ENCODE measurements at places on chromosomes 6 and 20.
A peak's percentile ranks its signal among the peaks of the same experiment; 100 is the strongest.

GRCh38 chr20:37053230-37053950, 42.4 kb downstream of the RBL1 start:
- no peak for DNase-seq

- peak; percentile 68 for DNase-seq
Observed at GRCh38 chr20:45592574-45593189, 13.6 kb upstream of the WFDC8 start.

DNA sequence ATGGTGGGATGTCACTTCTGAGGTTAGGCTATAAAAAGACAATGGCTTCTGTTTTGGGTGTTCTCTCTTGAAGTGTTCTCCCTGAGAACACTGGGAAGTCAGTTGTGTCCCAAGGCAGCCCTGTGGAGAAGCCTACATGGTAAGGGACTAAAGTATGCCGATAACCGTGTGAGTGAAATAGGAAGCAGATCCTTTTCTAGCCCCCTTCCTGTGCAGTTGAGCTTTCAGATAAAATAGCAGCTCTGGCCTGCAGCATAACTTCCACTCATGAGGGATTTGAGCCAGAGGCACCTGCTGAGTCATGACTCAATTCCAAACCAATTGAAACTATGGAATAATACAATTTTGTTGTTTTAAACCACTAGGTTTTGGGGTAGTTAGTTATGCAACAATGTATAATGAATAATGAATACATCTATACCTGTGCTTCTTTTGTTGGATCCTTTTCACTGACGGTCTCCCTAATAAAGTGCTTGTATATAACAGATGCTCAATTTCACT, 241.6 kb downstream of the TFAP2B start:
- DNase-seq: no peak

- DNase-seq: no peak
Observed at GRCh38 chr6:14147891-14148290, 30.3 kb downstream of the CD83 start.

- no peak for DNase-seq
Observed at GRCh38 chr6:123888771-123889513, 85.3 kb downstream of the NKAIN2 start.

DNA sequence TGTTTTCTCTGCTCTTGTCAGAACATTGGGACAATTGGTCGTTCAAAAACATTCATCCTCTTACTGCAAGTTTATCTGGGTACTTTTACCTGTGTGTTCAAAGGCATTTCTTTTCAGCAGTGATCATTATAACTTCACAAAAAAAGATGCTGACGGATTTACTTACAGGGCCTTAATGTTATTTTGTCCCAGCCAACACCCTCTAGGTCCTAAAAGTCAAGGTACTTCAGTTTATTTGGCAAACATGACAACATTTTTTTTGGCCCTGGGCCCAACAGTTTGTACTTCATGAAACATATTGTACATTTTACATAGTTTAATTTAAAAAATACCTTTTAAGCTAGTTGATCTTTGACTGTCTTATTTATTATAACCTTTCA, 241.2 kb upstream of the TAB2 start:
- DNase-seq: no peak

DNA sequence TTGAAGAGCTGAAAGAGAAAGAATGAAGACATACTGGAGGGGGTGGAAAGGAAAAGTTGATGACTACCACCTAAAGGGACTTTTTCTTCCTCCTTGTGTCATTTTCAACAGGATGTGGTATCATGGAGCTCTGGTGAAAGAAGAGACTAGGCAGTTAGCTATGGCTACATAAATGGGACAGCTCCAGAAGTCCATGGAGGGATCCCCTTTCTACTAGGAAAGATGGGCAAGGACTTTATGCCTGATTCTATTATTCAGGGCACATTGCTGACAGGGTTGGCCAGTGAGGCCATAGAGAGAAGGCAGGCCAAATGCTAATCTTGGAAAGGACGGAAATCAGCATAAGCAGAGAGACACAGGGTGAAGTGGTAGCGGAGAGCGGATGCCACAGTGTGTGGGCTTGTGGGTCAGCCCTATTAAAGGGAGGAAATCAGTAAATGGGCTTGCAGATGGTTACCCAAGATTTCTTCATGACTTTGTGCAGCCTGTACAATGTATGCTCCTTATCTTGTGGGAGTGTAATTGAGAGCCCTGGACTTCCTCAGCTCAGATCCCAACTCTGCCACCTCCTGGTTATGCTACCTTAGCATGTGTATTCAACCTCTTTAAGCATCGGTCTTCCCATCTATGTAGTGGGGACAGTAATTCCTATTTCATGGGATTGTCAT, 77.4 kb upstream of the TMEM170B start:
- no peak for DNase-seq

GRCh38 chr6:44255871-44256774, 1.2 kb downstream of the SLC35B2 start:
- DNase-seq: no peak

DNA sequence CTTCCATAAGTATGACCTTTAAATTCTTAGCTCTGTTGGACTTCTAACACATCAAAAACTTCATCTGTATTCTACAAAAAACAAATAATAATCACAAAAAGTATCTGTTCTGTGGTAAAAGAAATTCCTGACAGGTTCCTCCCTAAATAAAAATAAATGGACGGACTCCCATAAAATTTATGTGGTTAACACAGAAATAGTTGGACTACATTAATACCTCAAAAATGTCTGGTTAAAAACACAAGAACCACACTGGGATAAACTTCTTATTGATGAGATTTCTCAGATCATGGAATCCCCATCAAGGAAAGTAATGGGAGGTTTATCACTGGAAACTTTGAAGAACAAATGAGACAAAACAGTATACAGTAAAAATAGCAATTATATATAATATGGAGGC, 172.4 kb downstream of the MOXD1 start:
- DNase-seq: no peak

DNA sequence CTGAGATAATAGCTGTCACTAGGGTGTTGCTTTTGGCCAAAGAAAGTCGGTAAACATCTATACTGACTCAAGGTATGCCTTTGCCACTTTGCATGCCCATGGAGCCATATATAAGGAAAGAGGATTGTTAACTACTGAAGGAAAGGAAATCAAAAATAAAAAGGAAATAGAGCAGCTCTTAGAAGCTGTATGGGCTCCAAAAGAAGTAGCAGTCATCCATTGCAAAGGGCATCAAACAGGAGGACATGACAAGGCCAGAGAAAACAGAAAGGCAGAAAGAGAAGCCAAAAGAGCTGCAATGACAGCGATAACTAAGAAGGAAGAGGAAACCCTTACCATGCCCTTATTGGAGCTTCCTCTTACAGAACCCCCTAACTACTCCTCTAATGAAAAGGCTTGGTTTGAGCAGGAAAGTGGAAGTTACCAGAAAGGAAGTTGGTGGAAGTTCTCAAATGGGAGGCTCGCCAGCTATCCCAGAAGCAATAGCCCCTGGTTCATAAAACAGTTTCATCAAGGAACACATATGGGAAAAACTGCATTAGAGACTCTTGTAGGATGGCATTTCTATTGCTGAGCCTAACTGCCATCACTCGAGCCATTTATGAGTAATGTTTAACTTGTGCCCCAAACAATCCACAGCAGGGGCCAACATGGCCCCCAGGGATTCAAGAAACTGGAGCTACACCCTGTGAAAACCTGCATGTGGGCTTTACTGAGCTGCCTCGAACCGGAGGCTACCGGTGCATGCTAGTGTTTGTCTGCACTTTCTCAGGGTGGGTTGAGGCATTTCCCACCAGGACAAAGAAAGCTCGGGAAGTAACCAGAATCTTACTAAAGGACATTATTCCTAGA, 7.0 kb downstream of the IL22RA2 start:
- DNase-seq: no peak

GRCh38 chr20:2451939-2452732, 18.5 kb downstream of the SNRPB start:
- DNase-seq: peak; percentile 80

GRCh38 chr6:11083491-11083890, 10.1 kb upstream of the SMIM13 start:
- peak; percentile 27 for DNase-seq

DNA sequence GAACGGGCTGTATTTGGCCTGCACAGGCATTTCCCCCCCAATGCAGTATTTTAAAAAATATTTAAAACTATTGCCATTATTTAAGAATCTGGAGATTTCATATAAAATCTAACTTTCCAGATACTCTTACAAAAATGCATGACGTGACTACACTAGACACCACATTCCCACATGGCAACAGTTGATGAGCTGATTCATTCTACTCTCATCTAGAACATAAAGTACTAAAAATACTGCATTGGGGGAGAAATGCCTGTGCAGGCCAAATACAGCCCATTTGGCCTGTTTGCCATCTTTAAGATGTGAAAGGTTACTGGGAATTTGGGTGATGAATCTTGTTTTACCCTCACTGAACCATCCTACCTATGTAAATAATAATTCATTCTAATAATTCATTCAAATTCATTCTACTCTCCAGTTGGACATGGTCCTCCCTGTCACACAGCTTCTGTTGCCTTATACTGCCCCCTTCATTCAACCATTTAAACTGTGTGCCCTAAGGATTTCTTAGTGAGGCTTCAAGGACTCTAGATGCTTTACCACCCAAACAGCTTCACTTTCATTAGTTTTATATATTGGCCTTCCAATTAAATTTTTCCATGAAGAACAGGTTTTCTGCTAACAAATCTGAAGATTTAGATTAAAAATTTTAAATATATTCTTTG, 6.9 kb upstream of the ZSCAN16 start:
- no peak for DNase-seq

GRCh38 chr6:106677282-106677681, 47.9 kb downstream of the QRSL1 start:
- no peak for DNase-seq

GRCh38 chr6:155041741-155042279, 46.7 kb downstream of the TIAM2 start:
- no peak for DNase-seq

GRCh38 chr6:70345619-70346018, 42.7 kb upstream of the COL9A1 start:
- DNase-seq: no peak

Measured in HTR-8/SVneo (cell line).